ENCODE measurements at places on chromosomes 4 and X.

- no peak for DNase-seq
Measured at GRCh38 chr4:182277377-182277776, 34.2 kb downstream of the TENM3 start.

DNA sequence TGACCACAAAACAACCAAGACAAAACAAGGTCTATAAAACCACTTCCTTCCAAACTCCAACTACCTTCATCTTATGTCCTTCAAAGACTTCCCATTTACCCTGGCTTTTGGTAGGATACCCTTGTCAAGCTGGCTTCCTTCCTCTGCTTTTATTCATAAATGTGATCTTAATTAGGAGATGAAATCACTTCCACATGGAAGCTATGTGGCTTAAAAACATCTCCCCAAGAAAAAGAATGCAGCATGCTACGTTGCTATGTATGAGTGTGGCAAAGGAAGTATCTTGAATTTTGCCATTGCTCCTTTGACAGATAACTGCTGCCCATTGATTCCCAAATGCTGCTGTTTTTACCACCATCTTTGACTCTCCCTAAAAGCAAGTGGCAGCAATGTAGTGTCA, 46.4 kb upstream of the VEGFD start:
- no peak for DNase-seq

GRCh38 chr4:57131849-57132742, 21.9 kb upstream of the IGFBP7 start:
- no peak for DNase-seq

GRCh38 chr4:85491527-85491926, 16.6 kb downstream of the ARHGAP24 start:
- no peak for DNase-seq

GRCh38 chrX:45077748-45078424, 122.8 kb downstream of the DIPK2B start:
- DNase-seq = peak; percentile 14

DNA sequence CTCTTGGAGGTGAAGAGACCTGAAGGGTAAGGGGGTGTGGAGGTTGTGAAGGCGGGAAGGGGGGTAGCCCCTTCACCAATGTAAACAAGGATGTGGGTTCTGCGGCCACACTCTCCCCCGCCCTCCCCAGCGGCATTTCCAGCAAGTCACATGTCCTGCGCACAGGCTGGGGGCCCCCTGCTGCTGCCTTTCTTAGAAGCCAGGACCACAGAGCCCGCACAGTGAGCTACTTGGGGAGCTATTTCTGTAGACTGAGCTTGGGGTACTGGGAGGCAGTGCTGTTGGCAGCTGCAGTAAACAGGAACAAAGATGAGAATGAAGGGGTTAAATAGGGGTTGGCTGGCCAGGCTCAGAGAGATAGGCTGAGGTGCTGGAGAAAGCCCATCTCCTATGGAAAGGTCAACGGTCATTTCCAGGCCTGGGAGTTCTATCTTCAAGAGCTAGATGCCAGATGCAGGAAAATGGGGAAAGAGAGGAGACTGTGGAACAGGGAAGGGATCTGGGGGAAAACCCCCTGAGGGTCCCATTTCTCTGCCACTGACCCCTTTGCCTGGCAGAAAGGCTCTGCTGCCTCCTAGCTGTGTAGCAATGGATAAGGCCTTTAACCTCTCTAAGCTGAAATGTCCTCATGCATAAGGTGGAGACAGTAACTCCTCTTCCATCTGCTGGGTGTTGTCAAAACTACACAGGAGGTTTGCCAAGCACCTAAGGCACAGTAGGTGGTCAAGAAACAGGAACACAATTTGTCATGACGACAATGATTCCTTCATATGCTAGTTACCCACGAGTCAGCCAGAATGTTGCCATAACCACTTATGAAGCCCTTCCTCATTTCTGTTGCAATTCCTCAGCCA, 18.5 kb upstream of the PIM2 start:
- DNase-seq = peak; percentile 94

DNA sequence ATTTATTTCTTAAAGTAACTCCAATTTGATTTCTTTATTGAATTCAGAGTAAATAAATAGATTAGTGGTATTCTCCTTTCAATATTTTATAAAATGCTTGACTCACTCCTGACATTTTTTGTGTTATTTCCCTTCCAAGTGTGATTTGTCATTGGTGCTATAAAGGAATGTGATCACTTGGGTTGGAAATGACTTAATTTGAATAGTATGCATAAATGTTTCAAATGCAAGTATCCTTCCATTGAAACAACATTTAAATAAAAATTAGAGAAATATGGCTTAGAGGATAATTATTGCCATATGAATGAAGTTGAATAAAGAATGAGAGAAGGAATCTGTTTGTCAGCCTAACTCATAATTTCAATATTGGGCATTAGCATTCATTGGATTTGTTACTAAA, 182.7 kb downstream of the PABPC4L start:
- no peak for DNase-seq

All from CD4-positive, alpha-beta T cell treated with Interleukin-10 for 1 hour (primary cell).